ENCODE measurements at places on chromosomes 12 and 14.
A peak's percentile ranks its signal among the peaks of the same experiment; 100 is the strongest.

DNA sequence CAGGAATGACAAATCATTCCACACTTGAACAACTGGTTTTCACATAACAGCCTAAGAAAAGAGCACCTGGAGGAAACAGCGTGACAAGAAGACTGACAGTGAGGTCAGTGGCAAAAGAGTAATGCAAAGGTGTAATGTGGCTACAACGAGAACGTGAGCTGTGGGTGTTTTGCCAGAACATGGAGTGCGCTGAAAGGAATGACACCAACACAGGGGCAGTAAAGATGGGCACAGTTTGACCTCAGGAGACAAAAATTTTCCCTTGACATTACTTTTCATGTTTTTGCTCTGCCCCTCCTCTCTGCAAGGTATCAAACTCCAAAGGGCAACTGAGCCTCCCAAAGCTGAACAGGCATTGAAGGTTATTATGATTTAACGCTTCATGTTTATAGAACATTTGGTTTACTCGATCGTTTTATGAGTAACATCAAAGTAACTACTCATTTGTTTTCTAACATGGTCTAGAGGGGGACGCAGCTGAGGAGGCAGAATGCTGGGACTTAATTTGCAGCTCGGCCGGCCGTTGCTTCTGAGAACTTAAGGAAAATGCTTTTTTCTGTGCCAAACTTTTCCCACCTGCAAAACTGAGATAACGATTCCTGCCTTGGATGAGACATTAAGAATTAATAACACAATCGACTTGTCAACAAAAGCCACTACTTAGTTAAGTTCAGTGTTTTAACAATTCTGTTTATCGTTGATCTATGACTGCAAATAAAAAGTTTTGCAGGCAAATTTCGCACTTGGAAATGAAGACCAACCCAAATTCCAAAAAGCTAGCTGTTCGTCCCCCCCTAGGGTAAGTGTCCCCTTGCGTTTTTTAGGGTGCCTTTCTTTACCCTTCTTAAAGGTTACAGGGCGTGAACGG lies 954 bp downstream of the HAUS4 start:
- DNase-seq = no peak

GRCh38 chr12:54688309-54689033 lies 40.3 kb upstream of the DCD start:
- DNase-seq = no peak

DNA sequence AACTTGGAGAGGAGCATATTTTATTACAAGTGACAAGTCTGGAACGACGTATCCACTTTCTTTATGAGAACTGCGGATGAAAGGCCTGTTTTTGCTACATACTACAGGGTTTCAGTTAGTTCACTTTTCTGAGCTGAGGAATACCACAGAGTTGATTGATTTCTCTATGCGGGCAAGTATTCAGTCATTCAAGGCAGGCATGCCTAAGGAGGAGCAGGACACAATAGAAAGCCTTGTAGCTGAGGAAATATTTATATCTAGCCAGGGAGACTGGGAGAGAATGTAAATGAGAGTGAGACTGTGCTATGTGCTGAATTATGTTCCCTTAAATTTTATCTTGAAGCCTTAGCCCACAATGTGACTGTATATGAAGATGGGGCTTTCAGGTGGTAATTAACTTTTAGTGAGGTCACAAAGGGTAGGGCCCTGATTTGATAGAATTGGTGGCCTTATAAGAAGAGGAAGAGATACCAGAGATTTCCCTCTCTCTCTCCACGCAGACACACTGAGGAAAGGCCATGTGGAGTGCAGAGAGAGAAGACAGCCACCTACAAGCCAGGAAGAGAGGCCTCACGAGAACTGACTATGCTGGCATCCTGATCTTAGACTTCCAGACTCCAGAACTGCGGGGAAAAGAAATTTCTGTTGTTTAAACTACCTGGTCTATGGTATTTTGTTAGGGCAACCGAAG lies 459.0 kb upstream of the ATP2B1 start:
- no peak for DNase-seq

- no peak for DNase-seq
These were observed 1348.9 kb upstream of the FLRT2 start for GRCh38 chr14:84181072-84181471.

DNA sequence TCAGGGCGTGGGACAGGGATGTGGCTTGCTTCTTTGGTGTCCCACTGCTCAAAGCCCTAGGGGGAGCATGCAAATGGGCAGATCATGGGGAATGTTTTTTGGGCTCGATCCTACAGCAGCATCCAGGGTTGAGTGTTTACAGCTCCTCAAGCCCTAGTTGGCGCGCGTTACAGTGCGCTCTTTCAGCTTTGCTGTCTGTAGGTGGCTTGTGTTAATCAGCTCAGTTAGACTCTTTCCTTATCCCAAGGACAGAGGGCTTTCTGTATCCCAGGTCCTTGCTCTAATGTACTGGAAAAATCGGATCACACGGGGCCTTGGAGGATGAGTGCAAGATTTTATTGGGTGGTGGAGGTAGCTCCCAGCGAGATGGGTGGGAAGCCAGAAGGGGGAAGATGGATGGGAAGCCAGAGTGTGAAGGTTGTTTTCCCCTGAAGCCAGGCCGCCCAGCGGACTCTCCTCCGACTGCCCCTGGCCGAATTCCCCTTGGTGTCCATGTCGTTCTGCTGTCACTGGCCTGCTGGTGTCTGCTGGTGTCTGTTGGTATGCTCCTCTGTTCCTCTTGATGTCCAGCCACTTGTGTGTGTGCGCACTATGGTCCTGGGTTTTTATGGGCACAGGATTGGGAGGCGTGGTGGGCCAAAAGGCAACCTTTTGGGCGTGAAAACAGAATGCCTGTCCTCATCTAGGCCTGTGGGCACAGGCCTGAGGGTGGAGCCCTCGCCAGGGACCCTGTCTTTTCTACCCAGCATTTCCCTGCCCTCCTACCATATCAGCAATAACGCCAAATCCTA lies 10.7 kb upstream of the TXNRD1 start:
- no peak for DNase-seq

DNA sequence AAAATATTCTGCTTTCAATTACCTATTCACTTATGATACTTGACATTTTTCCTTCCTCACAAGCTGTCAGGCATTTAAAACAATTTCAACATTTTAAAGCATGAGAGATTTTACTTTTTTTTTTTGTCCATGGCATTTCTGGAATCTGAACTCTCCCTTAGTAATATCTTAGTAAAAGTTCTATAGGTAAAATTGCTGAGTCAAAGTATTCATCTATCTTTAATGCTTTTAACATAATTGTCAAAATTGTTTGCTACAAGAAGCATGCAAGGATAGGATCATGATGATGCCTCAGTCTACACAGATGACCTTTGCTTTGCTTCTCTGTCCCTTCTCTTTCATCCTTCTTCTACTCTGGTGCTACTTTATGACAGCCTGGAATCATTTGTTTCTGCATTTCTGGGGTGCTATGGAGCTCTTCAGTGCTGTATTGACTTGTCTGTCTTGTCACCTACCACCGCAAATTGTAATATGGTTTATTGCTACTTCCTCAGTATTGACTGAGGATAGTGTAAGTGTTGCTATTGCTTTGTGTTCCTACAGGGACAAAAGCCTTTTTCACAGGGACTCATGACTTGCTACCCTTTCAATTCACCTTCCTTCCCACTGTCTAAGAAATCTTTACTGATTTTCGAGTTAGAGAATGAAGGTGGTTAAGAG lies 589.8 kb upstream of the ATP2B1 start:
- no peak for DNase-seq

- no peak for DNase-seq
These were observed 45.4 kb downstream of the SRGAP1 start for GRCh38 chr12:63889721-63890509.

GRCh38 chr12:50806176-50806575 lies 36.5 kb upstream of the TMPRSS12 start:
- no peak for DNase-seq

DNA sequence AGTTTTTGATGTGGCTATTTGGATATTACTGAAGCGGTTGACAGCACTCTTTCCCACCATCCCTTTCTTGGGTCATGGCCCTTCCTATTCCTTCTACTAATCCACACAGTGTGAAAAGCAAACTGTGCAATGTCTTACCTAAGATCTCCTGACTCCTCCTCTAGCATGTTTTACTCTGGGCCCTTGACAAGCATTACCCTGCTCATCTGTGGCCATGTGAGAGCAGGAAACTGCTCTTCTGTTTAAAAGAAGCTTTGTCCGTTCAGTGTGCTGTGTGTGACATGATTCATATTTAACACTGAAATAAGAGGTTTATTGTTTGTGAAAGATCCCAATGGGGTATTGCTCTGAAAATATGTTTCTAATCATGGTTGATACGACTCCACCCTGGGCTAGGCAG lies 1022.5 kb downstream of the AACS start:
- no peak for DNase-seq

DNA sequence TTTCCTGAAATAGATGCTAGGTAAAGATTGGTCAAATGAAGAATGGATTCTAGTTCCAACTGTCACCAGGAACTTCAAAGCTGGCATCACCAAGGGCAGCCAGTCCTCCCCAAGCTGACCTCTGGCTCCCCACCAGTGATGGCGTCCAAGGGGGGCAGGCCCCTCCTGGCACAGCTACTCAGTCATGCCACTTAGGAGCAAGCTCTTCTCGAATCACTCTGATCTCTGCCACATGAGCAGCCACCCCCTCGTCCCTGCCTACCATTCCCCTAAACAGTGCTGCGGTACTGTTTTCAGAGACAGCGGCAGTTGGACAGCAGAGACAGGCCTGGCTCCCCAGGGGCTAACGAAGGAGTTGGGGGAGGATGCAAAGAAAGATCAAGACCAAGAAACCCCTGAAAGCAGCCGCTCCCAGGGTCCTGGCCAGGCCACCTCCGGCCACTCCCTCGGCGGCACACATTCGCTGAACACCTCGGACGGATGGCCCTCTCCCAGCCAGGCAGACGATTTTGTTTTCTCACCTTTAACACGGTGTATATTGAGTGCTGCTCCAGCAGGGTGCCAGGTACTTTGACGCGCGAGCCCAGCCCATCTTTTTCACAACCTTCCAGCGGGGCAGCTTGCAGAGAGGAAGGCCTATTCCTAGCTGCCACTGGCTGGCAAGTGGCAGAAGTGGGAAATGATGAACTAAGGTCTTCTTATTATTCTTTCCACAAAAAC lies 47.4 kb downstream of the ARL6IP4 start:
- no peak for DNase-seq

DNA sequence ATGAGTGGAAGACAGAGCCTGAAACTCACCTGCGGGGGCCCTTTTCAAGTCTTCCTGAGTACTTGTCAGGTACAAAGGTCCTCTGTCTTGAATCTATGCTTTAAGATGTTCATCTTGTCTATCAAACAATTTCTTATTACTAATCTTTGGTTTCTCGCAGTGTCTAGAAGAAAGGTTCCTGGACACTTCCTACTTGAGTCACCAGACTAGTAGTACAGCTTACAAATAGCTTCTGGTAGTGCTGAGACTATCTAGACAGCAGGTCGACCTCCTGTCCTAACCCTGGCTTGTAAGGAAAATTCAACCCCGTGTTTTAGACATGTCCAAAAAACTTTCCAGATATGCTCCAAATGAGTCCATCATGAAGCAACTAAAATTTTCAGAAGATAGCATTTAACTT lies 11.2 kb upstream of the ARID2 start:
- no peak for DNase-seq

DNA sequence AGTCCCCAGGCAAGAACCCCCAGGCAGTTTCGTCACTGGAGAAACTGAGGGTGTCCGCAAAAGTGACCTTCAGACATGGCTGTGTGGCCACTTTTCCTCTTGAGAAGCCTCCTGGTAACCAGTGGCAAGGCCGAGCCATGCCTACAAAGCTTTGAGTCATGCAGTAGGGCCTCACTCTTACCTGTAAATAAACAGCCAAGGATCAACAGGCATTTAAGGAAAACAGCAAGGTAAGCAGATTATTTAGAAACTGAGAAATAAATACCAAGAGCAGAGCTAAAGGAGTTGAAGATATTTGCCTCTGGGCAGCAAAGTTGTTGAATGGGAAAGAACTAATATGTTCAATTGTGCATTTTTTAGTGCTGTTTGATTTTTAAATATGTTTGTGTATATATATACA lies 141.0 kb upstream of the BCL2L14 start:
- DNase-seq = no peak

DNA sequence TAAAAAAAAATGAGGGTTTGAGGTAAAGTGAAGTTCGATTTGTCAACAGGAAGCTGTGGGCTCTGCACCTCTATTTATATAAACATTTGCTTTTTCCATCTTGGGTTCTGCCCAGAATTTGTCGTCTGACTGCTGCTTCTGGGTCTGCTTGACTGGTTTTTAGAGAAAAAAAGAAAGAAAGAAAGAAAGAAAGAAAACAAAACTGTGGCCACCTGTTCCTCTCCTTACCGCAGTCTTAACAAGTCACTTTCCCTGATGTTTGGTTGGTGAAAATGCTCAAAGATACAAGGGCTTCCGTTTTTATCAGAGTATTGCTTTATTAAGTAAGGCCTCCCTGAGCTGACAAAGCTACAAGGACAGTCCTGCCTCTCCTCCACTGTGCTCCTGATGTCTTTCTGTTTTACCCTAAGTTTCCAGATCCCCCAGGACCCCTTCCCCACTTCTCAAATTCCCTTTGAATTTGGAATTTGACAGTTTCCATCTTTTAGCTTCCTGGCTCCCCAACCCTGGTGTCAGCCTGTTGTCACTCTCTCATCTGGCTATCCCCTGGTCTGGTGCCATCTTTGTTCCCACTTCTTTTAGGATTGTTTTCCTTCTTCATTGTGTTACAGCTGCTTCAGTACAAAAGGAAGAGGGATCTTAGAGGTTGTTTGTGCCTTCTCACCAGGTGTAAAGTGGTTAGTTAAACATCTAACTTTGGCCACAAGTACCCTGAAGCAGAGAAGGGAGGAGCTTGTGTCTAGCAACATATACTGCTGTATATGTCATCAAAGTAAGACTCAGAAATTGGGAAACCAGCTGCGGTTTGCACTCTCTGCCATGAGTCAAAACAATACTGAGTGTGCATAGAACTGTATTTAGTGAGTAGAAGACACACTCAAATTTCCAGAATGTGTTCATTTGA lies 18.0 kb downstream of the MFAP5 start:
- peak; percentile 21 for DNase-seq

- no peak for DNase-seq
These were observed 14.0 kb upstream of the PTGDR start for GRCh38 chr14:52253503-52253902.

DNA sequence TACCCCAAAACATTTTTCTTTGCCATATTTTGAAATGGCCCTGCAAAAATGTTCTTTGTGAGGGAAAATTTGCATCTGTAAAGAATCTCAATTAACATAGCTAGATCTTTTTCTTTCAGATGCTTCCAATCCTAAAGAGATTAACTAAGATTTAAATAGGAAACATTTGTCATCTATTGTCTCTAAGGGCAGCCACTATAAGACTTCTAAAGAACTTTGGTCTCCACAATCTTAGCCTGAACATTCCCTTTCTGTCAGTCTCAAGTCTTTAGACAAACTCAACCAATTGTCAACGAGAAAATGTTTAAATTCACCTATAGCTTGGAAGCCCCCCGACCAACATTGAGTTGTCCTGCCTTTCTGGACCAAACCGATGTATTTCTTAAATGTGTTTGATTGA lies 71.1 kb upstream of the RASSF8 start:
- DNase-seq = no peak

- DNase-seq = no peak
These were observed 57.9 kb downstream of the MARK3 start for GRCh38 chr14:103443111-103443510.

DNA sequence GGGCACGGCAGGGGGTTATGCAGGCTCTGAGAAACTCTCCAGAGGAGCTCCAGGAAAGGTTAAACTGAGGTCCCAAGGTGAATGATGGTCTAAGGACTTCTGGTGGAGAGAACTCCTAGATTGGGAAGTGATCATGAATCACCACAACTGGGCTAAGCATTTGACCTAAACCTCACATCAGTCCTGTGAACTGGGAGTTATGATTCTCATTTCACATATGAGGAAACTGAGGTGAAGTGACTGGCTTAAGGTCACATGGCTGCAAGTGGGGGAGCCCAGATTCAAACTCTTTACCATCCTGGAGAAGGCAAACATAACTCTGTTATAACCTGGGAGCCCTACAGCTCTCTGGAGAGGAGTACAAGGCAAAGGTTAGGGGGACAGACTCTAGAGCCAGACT lies 4.2 kb downstream of the RARG start:
- DNase-seq = no peak
